ENCODE measurements at places on chromosomes 7 and 10. TPM values are rescaled to one million over a fixed set of nuclear protein-coding genes. Genes with fewer than 3 reads are reported as not detected.

DNA sequence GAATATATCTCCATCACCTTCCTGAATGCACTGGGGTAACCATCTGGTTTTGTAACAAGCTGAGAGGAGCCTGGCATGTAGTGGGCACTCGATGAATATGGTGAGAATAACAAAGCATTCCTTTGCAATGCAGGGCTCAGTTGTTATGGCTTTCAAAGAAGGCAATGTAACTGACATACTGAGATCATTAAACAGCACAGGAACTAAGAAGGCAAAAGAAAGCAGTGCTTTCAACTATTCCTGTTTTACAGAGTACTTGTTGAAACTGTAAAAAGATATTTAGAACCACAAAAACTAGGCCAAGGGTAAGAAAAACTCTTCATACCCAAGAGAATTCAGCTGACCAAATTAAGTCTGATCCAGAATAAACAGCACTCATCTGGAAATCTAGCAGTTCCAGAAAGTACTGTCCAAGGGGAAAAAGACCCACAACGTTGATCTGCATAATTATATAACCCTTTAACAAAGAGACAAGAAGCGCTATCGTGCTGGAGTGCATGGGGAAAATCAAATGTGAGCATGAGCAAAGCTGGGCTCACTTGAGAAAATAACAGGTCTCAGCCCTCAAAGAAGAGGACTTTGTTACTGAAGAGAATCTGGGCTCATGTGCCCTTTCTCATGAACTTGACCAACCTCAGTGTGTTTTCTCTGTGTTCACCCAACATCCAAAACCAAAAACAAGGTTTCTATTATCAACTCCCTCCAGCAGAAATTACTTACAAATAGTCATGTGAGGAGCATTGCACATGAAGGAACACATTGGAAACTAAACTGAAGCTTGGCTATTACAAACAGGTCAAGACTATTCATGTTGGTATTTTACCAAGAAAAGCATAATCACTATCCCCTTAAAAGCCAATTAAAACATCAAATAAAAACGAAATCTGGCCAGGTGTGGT is 116.2 kb downstream of the AVL9 start:
- DNase-seq = no peak

DNA sequence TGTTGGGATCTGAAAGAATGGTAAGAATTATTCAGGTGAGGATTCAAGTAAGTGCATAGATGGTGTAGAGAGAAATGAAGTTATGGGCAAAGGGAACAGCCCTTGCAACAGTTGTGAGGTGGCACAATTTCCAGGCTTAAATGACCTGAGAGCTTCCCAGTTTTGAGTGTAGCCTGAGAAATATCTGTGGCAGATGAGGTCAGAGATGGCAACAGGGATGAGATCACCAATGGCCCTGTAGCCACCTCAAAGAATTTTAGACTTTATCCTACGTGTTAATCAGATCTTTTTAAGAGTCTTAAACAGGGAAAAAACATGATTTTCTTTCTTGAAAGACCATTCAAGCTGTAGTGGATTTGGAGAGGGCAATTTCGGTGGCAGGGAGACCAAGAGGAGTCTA is 1.9 kb upstream of the NRF1 start:
- DNase-seq = no peak

GRCh38 chr10:116281775-116282174 is 8.8 kb upstream of the GFRA1 start:
- no peak for DNase-seq

GRCh38 chr7:130394421-130395195 is 14.3 kb downstream of the CPA1 start:
- no peak for DNase-seq

Gene NODAL
- not detected for polyA plus RNA-seq

- DNase-seq = no peak
Measured at GRCh38 chr7:113370910-113371309, 252.6 kb upstream of the SMIM30 start.

Gene TRIM74
- polyA plus RNA-seq = 0.64 TPM

DNA sequence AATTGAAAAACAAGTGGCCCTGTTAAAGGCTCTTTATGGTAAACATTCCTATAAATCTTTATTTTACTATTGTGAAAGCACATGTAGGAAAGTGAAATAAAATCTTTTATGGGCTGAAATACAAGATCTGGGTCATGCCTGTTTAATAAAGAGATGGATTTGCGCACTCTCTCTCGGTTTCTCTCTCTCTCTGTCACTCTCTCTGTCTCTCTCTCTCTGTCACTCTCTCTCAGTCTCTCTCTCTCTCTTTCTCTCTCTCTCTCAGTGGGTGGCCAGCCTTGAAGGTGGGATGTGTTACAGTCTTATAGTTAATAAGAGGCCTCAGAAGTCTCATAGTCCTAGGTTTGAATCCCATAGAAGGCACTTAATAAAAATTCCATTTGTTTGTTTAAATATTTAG is 2.4 kb downstream of the TAC1 start:
- DNase-seq = no peak

Gene EPO
- 0.13 TPM for polyA plus RNA-seq

- no peak for DNase-seq
Measured at GRCh38 chr7:149495785-149496641, 1.6 kb downstream of the ZNF746 start.

Data from spleen (tissue), 13 donors.